NCI-H2081 treated with DMSO at 0.1 percent for 48 hours (cell line): ENCODE measurements at places on chromosomes 1 and 21.
A peak's percentile ranks its signal among the peaks of the same experiment; 100 is the strongest.

DNA sequence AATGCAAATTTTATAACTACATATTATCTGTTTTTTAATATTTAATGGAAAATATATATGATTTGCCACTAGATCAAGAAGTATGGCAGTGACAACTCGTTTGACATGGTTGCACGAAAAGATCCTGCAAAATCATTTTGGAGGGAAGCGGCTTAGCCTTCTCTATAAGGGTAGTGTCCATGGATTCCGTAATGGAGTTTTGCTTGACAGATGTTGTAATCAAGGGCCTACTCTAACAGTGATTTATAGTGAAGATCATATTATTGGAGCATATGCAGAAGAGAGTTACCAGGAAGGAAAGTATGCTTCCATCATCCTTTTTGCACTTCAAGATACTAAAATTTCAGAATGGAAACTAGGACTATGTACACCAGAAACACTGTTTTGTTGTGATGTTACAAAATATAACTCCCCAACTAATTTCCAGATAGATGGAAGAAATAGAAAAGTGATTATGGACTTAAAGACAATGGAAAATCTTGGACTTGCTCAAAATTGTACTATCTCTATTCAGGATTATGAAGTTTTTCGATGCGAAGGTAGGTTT, 556 bp downstream of the IFI44 start:
- DNase-seq, result no peak

GRCh38 chr1:21469581-21469980, 29.6 kb downstream of the NBPF3 start:
- no peak for DNase-seq

DNA sequence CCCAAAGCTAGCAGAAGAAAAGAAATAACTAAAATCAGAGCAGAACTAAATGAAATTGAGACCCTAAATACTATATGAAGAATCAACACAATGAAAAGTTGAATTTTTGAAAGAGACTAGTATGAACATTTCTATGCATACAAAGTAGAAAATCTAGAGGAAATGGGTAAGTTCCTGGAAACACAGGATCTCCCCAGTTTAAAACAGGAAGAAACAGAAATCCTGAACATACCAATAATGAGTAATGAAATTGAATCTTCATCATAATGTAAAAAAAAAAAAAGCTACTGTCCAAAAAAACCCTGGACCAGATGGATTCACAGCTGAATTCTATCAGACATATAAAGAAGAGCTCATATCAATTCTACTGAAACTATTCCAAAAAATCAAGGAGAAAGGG, 233.5 kb downstream of the PLPP3 start:
- DNase-seq, result no peak

GRCh38 chr1:15236321-15236721, 10.7 kb upstream of the FHAD1 start:
- no peak for DNase-seq

DNA sequence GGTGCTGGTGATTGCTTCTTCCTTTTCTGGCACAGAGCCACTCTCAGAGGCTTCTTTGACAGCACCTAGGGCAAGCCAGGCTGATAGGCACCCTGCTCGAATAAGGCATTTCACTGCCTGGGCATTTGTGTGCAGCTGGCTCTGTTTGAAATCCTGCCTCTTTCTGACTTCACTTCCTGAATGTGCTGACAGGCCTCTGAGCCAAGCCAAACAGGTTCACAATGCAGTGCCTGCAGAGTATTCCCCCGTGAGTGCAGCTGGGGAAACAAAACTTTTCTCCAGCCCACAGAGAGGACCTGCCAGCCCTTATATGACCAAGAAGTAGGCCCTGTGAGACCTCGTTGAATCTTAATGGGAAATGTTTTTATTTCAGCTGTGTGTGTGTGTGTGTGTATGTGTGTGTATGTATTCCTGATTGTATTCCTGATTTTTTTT, 10.4 kb downstream of the JUN start:
- peak; percentile 81 for DNase-seq

DNA sequence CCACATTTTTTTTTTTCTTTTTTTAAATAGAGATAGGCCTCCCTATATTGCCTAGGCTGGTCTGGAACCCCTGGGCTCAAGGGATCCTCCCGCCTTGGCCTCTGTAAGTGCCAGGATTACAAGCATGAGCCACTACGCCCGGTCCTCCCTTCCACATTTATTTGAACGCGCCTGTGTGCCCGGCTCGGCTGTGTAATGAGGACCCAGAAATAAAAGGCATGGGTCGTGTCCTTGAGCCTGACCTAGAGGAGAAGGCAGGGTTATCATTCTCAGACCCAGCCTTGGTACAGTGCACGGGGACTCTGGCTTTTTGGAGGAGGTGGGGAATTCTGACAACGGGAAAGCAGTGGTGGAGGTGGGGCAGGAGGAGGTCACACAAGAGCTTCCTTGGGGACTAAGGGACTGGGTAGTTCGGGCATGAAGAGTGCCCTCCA, 841 bp downstream of the CENPF start:
- DNase-seq, result no peak

DNA sequence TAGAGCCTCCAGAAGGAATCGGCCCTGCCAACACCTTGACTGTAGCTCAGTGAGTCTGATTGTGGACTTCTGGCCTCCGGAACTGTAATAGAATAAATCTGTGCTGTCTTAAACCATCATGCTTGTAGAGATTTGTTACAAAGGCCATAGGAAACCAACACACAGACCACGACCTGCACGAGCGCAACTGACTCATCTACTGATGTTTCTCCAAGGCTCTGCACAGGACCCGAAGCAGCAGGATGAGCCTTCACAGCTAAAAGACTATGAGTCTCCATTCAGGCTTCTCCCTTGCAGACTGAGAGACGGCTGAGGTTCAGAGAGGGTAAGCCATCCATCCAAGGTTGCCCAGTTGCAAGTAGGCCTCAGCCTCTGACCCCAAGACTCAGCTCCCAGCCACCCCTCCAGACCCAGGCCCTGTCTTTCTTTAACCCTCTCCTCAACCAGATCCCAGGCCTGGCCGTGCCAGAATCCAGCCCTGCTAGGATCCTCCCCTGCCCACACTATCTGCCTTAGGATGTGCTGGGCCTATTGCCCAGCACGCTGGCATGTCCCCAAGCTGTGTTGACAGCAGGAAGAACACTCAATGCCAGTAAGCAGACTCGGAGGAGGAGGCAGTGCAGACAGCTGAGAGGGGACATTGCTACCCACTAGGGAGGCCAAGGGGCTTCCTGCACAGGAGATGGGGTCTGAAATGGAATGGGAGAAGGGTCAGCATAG, 109.0 kb downstream of the HMGB4 start:
- no peak for DNase-seq

- no peak for DNase-seq
These were observed 2.1 kb downstream of the ELK4 start for GRCh38 chr1:205629751-205630150.

DNA sequence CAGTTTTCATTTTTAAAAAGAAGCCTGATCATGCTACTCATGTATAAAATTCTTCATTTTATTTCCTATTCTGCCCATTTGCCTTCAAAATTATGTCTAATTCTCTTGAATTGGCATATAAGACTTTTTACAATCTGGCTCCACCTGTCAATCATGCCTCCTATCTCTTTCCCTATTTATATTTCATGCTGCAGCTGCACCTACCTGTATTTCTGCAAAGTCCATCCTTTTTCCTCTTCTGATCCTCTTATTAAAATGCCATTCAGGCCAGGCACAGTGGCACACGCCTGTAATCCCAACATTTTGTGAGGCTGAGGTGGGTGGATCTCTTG, 30.6 kb upstream of the UAP1 start:
- no peak for DNase-seq

DNA sequence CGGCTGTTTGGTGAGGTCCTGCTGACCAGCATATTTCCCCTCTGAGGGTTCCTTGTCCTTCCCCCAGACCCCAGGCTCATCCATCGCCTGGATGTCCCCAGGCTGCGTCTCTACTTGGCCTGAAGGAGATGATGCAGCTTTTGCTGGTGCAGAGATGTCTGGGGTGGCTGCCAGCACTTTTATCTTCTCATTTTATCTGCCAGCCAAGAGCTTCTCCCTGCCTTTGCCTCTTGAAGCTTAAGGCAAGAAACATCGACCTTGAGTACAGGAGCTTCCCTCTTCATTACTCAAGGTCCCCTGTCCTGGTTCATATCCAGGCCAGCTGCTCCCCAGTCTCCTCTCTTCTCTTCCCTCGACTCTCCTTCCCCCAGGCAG, 9.2 kb upstream of the H6PD start:
- DNase-seq, result no peak

DNA sequence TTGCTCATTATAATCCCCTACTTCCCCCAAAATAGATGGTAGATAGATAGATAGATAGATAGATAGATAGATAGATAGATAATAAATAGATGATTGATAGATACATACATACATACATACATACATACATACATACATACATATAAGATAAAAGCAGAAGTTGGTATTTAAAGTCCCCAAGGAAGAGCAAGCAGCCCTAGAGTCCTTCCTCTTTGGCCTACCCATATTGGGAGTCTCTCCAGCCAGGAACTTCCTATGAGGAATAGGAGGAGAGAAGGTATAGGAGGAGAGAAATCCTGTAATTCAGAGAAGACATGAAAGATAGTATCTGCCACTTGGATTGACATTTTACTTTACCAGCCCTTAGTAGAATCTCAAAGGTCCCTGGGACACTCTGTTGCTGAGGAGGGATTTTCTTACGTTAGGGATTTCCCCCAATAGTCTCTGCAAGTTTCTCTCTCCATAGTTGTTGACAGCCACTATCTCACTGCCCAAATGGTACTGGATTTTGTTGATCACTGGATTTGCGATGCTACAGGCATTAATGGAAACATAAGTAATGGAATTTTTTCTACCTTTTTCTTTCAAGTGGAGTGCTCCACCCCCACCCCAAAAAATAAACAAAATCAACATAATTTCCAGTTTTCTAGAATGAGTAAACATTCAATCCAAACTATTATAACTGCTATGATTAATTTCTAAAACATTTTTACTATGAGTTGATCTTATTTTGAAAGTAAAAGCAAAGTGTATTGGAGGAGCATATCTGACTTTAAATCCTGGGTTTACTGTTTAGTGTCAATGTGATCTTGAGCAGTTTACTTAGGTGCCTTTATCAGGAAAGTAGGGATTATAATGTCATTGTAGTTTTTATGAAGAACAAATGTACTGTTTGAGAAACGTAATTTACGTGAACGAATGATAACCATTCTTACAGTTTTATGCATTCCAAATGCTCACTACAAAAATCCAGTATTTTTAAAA, 93.2 kb upstream of the TNFSF4 start:
- DNase-seq, result no peak

DNA sequence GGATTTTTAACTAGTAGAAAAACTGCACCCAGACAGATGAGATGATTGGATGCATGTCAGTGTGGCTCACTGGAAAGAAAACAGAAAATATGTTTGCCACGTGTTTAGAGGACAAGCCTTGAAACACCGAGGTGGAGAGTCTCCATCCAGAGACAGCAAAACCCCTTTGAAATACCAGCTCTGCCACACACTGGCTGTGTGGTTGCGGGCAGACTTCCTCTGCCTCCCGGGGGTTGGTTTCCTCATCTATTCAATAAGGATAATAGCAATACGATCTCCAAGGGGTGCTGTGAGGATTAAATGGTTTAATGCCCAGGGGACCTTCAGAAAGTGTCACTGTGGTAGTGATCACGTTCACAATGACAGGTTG, 67.2 kb upstream of the PARP1 start:
- peak; percentile 11 for DNase-seq

GRCh38 chr1:232333419-232333767, 296.5 kb downstream of the SIPA1L2 start:
- no peak for DNase-seq

GRCh38 chr1:2508751-2509150, 17.6 kb downstream of the PANK4 start:
- DNase-seq, result no peak

GRCh38 chr1:198934901-198935305, 296.1 kb downstream of the PTPRC start:
- DNase-seq, result peak; percentile 77

DNA sequence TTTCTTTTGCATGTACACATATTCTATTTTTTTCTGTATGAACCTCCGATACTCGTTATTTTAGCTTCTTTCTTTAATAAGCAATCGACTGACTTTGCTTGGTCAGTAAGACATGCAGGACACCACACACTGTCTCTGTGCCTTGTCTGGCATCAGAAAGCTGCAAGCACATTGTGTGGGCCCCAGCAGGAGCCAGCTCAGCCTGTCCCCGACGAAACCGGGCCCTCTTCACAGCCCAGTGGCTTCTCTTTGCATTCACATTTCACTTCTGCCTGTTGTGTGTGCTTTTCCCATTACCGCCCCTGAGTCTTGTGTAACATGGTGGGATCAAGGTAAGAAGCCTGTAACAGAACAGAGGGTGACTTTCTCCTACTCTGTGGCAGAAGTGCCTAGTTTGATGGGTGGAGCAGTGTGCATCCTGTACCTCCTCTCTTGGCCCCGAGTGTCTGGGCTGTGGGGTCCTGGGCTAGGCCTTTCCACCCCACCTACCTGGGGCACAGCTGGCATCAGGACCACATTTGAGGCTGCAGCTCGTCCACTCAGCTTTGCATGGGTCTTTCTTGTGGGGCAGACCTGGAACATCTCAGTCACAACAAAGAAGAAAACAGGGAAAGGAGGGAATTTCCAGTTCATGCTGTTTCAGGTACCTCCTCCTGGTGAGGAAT, 118.9 kb upstream of the COL6A1 start:
- no peak for DNase-seq

GRCh38 chr1:200405264-200405663, 4.6 kb downstream of the ZNF281 start:
- no peak for DNase-seq

DNA sequence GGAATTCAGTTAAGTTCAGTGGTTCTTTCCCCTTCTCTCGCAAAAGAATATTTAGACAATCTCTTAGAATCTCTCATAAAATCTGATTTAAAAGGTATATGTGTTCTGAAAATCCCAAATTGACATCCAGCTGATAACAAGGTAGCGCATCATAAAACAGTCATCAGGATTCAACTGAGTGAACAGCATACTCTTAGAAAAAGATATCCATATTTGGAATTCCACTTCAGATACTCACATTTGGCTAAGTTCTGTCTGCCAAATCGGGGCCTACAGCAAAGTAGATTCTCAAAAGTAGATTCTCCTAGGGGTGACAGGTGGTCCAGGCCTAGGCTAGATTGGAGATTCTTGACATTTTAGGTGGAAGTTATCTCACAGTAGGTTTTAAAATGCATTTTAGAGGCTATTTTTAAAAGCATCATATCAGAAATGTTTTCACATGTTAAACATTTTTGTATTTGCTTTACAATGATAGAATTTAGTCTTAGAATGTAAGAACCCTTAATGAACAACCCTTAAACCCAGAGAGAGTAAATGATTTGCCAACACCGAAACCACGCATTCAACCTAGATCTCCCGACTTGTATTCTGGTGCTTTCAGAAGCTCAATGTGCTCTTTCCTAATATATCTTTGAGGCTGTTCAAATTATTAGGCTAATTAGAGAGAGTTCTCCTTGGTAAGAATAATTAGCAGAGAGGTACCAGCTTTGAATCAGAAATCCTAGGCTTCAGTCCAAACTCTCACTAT, 318.9 kb downstream of the LMO4 start:
- DNase-seq, result no peak

- no peak for DNase-seq
These were observed 829 bp downstream of the PEA15 start for GRCh38 chr1:160206036-160206389.

- no peak for DNase-seq
These were observed at the start of gene MTMR11 for GRCh38 chr1:149936170-149936991. TSS of gene MTMR11 (minus strand) at chr1:149936879. CDS start at chr1:149936647, 232 bp downstream.
